Right atrium auricular region (tissue), 2 donors: ENCODE measurements at places on chromosomes 7 and 10. TPM values are rescaled to one million over a fixed set of nuclear protein-coding genes. Genes with fewer than 3 reads are reported as not detected.

The CREB5 gene
- 20.8 TPM for total RNA-seq

GRCh38 chr10:1553951-1554350 is 183.4 kb downstream of the ADARB2 start:
- no peak for DNase-seq

The CALN1 gene
- total RNA-seq: not detected

DNA sequence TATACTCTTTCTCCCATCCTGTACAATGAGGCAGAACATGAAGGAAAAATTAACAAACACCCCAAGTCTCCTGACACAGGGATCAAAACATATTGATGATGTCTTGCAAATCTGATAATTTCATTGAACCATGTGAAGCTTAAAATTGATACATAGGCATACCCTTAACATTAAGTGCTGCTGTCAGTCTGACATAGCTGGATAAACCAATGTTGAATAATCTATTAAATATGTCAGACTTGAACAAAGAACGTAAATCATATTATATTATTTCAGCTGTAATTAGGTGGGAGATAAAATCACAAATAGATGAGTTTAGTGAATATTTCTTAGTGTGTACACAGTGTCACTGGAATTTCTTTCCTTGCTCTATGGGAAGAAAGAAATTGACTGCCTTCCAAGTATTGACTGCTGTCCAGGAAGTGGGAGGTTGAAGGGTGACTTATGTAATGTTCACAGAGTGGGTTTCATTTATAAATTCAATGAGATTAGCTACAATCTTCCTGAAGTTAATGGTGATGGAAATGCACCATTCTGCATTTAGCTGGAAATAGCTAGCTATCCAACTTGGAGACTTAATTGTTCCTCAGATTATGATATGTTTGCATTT is 170.8 kb downstream of the AUTS2 start:
- no peak for DNase-seq

DNA sequence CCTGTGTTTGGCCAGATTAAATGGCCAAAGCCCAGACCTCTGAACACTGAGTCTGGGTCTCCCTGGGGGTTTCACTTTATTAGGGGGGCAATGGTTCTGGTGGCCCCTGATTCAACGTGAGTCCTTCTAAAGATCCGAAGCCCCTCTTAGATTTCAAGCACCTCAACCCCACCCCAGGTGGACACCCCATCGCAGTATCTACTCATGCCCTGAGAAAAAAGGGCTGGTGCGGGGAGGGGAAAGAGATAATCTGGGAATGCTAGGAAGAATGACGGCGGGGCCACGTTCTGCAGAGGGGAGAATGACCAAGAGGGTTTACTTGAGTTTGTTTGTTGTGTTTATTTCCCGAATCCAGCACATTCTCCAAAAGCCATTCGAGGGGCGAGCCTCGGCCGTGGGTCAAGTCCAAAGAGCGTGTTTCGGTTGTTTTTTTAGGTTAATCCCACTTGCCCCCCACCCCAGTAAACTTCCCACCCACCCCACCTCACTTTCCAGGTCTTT is 832 bp downstream of the PDLIM1 start:
- DNase-seq: no peak

DNA sequence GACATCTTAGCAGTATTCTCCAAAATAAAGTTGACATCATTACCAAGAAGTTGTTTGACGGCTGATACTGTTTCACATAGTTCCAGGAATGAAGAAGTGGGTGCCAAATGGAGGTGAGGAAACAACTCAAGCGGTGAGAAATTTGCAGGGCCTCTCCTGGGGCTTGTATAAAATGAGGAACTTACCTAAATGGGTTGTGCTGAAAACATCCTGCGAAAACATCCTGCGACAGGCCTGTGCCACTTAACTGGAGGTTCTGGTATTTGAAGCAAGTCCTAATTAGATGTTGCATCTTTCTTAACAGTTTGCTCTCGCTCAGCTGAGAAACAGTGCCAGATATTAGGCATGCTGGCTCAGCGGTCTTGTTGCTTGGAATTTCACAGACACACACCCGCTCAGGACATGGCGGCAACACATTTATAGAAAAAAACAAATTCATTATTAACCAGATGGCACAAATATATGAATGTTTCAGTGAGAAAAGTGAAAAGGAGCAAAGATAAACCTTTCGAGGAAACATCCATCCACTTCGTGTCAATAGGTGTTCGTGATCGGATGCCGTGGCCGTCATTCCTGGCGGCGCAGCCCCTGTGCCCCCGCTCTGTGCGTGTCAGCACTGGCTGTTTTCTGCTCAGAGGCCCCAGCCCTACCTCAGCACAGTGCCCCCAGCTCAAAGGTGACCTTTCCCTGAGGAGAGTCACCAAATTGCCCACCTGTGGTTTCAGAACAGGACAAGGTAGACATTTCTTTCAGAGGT is 48.1 kb downstream of the CDC123 start:
- DNase-seq: no peak

The TMEM130 gene
- not detected for total RNA-seq

DNA sequence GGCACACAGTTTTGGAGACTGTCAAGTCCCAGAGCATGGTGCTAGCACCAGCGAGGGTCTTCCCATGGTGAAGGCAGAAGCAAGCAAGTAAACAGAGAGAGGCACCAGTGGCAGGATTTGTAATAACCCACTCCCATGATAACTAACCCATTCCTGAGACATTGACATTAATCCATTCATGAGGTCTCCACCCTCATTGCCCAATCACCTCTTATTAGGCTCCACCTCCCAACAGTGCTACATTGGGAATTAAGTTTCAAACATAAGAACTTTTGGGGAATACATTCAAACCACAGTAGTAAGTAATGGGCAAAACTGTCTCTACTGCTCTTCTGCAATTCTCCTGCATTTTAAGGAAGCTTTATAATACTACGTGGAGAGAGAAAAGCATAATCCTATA is 193.6 kb downstream of the CACNA2D1 start:
- no peak for DNase-seq

DNA sequence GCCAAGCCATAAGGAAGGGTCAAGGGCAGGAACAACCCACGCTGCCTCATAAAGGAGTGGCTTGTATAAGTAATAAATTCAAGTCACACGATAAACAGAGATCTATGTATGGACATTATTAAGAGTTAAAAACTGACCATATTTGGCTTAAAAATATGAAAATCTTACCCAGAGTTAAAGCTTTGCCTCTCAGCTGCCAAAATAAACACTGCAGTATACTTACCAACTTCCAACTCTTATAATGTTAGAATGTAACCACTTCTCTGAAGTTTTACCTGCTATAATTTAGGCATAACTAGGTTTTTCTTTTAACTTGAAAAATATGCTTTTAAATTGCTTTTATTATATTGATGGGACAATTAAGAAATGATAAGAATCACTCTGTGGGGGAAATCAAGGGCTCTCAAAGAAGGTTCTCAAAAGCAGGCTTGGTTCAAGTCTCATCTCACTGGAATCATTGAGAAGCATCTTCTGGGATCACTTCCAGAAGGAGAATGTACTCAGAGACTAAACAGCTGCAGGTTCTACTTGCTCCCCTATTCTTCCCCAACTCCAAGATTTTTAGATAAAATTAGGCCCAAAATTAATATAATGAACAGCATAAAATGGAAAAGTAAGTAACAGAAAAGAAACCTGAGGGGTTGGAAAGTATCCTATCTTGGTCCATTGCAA is 16.1 kb upstream of the CAV2 start:
- no peak for DNase-seq

The TCAF2 gene
- total RNA-seq: 0.19 TPM

DNA sequence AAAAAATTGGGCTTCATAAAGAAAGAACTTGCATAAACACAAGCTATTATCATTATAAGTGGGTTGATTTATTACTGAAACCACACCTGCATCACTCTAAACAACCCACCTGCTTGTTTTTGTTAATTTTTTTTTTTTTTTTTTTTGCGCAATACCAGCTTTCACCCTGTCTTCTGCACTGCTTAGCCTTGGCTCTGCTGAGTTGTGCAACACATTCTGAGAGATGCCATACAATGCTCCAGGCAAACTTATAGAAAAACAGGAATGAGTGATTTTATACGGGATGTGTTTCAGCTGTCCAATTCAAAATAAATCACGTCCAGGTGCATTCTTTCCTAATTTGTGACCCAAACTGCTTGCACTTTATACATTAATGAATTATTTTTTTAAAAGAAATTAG is 923.6 kb downstream of the GATA3 start:
- DNase-seq: no peak

The FGFBP3 gene
- total RNA-seq: 0.26 TPM

DNA sequence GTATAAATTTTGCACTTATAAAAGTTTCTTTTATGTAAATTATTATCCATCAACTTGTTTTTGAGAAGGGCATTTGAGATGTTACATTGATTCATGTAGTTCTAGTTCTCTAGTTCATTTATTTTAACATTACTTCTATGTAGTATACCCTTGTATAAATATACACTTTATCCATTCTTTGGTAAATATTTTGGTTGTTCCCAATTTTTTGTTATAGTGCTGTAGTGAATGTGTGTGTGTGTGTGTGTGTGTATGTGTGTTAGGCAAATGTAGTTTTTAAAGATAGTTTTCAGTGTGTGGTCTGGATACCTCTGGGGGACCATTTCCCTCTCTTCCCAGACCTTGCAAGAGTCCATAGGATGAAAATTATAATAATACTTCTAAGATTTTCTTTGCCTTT is 15.0 kb downstream of the PRKAR2B start:
- DNase-seq: no peak

- DNase-seq: no peak
These were observed 10.3 kb downstream of the THAP5 start for GRCh38 chr7:108559253-108559652.

GRCh38 chr7:26293569-26294308 is 2.1 kb downstream of the SNX10 start:
- DNase-seq: no peak

DNA sequence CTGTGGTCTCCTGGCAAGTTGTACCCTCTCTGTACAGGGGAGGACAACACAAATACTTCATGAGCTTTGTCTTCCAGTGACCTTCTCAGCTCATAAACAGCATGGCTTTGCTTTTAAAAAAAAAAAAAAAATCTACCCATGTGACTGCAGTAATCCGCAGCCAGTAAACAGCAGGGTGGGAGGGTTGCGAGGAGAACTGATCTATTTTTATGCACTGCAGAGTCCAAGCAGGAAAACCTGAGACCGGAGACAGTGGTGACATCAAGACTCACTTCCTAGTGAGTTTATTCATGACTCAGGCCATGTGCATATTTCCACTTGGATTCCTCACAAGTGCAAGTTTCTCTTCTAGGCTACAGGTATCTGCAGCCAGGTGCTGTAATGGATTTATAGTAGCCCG is 127.9 kb downstream of the NRF1 start:
- no peak for DNase-seq

GRCh38 chr7:139741789-139742344 is 35.9 kb downstream of the HIPK2 start:
- DNase-seq: no peak

The GPR85 gene
- total RNA-seq: 2.3 TPM

DNA sequence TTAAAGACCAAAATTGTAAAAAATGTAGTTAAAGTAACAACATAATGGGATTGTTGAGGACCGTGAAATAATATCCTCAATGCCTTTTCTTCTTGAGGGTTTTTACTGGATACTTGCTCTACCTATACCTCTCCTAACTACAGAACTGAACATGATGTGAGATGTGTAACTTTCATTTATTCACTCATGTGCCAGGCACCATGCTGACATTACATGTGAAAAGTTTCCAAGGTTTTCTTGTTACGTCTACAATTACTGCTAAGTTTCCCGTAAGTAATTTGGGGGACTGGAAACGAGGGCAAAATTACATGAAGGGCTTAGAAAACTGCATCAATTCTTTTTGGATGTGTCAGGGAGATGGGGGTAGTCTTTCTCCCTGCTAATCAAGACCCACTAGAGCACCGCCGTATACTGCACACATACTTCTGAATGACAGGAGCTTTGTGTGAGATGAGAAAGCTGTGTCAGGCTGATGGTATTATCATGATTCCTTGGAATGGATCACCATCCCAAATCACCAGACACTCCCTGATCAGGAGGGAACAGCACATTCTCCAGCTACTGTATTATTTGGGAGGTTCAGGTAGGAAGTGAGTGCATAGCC is 41.8 kb downstream of the PTPRZ1 start:
- DNase-seq: no peak

The IL6 gene
- total RNA-seq: 19.8 TPM

DNA sequence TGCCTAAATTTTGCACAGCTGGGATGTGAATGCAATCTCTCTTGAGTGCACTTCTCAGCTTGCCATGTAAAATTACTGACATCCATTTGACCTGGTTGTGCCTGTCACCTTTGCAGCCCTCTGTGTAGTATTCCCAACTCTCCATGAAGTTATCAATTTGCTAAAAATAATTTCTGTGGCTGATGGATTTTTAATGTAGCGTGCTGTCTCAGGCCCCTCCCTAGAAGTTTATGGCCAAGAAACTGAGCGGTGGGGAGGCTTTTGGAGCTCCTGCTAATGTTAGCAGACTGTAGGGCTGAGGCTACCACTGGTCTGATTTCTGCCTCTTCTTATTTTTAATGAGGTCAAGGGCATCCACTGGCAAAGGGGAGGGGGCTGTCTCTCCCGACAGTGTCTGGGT is 577.0 kb upstream of the DPP6 start:
- no peak for DNase-seq

- DNase-seq: no peak
These were observed 225.1 kb upstream of the YAE1 start for GRCh38 chr7:39341083-39341482.

The LRRN3 gene
- 66.7 TPM for total RNA-seq

DNA sequence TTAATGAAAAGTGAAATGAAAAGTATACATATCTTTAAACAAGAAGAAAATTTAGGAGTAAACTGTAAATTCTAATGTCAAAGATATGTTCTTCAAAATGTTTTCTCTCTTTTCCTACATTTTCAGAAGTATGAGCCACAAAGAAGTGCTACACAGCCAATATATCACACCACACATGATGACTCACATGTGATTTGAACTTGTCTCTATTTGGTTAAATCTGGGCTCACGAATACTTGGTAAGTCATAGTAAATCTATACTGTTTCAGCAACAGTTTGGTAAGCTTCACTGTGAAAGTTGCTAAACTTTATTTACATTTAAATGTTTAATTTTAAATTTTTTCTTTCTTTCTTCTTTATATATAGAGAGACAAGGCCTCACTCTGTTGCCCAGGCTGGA is 380.6 kb upstream of the IGFBP3 start:
- no peak for DNase-seq

DNA sequence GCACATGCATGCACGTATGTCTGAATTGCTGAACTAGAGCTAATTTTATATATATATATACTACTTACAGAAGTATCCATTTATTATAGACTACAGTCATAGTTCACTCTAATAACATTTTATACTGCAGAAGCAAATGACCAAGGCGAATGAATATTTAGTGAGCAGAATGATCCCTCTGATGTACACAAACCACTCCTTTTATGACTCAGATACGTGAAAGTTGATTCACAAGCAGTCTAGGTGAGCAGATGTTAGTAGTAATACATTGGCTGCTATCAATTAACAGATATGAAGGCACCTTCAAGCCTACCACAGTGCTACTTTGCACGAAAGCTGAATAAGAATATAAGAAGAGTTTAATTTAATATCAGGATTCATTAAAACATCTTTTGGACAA is 10.4 kb downstream of the GPAM start:
- no peak for DNase-seq

The LIPM gene
- 0.67 TPM for total RNA-seq

- DNase-seq: no peak
These were observed 180.3 kb upstream of the PLXNA4 start for GRCh38 chr7:132756484-132756990.
